CD8-positive, alpha-beta memory T cell (primary cell): ENCODE measurements at places on chromosomes 1 and 21. TPM values are rescaled to one million over a fixed set of nuclear protein-coding genes. Genes with fewer than 3 reads are reported as not detected.

DNA sequence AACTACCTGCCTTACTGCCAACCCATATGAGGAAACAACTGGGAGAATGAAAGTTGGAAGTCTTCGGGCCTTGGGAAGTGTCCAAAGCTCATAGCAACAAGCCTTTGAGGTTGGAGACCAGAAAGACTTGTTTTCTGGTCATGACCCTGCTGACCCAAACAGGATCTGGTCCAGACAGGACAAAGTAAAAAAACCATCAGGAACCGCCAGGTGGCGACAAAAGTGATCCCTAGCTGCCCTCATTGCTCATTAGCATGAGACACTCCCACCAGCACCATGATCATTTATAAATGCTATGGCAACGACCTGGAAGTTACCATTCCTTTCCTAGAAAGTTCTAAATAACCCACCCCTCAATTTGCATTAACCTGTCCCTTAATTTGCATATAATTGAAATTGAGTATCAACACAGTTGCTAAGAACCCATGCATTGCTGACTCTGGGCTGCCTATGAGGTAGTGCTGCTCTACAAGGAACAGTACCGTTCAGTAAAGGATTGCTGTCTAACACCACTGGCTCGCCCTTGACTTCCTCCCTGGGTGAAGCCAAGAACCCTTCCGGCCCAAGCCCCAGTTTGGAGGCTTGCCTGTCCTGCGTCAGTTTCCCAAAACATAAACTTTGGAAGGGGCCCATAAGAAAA, 89.0 kb downstream of the URB2 start:
- no peak overlapping the region for H3K4me3 ChIP-seq
- H3K27me3 ChIP-seq, result no peaks in the 10 kb centered on the region

GRCh38 chr1:31760471-31761470, 3.4 kb downstream of the ADGRB2 start:
- peak; percentile 49 for DNase-seq
- H3K36me3 ChIP-seq, result no peaks in the 10 kb centered on the region
- peak overlapping the region; percentile 67 for H3K4me3 ChIP-seq
- H3K4me1 ChIP-seq, result peaks cover 32% of the 10 kb centered on the region
- H3K27me3 ChIP-seq, result peaks cover 18% of the 10 kb centered on the region

- H3K27ac ChIP-seq, result no peak overlapping the region
- DNase-seq, result no peak
- no peak overlapping the region for H3K4me3 ChIP-seq
- peaks cover 24% of the 10 kb centered on the region for H3K4me1 ChIP-seq
- no peaks in the 10 kb centered on the region for H3K36me3 ChIP-seq
These were observed 2.7 kb upstream of the FDPS start for GRCh38 chr1:155305881-155306391.

GRCh38 chr1:52632732-52633290, at the start of gene SHISAL2A:
SHISAL2A (plus strand) TSS chr1:52633168; CDS start chr1:52633494, 326 bp downstream.
- peak; percentile 50 for DNase-seq
- H3K4me3 ChIP-seq, result peak within 1 kb of the TSS; percentile 66
- H3K4me1 ChIP-seq, result peaks cover 75% of the 10 kb centered on the region
- H3K27me3 ChIP-seq, result no peaks in the 10 kb centered on the region

GRCh38 chr1:98881901-98882300, 122.8 kb downstream of the PLPPR5 start:
- H3K27ac ChIP-seq, result no peak overlapping the region
- H3K4me3 ChIP-seq, result no peak overlapping the region
- H3K27me3 ChIP-seq, result no peaks in the 10 kb centered on the region
- H3K36me3 ChIP-seq, result no peaks in the 10 kb centered on the region
- no peak for DNase-seq
- no peaks in the 10 kb centered on the region for H3K4me1 ChIP-seq

- no peak overlapping the region for H3K4me3 ChIP-seq
- no peak for DNase-seq
- no peaks in the 10 kb centered on the region for H3K27me3 ChIP-seq
These were observed 43.5 kb downstream of the PROX1 start for GRCh38 chr1:214031267-214031650.

DNA sequence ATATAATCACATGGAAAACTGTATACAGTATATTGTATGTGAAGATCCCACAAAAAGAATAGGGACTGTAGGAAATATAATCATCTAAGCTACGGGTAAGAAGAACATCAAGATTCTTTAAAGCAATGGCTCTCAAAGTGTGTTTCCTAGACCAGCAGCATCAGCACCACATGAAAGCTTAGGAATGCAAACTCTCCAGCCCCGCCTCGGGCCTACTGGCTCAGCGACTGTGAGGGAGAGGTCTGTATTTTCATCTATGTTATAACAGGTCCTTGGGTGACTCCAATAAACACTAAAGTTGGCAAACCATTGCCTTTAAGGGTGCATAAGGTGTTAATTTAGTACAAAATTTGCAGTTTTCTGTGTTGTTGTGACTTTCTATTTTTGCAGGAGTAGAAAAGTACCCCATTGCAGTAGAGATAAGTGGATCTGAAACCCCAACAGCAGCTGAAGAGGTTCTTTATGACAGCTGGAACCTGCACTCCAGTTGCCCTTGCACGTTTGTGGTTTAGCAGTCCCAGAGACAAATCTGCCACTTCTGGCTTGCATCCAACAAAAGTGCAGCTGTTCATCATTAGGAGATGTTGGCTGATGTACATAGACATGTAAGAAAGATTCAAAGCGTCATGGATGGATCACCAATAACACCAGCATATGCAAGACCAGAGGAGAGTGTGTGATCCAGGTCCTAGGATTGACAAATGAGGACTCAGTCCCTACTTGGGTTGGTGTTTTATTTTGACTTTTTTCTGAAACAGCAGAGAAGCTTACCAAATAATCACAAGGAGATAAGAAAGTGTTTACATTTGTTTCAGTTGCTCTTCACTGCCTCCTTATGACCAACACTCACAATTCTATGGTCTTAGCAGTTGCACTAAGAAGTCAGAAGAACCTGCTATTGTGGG, 15.9 kb upstream of the IFNAR1 start:
- H3K4me3 ChIP-seq, result no peak overlapping the region
- H3K4me1 ChIP-seq, result peaks cover 9% of the 10 kb centered on the region
- no peaks in the 10 kb centered on the region for H3K36me3 ChIP-seq
- H3K27ac ChIP-seq, result no peak overlapping the region
- DNase-seq, result no peak
- no peaks in the 10 kb centered on the region for H3K27me3 ChIP-seq

- H3K36me3 ChIP-seq, result no peaks in the 10 kb centered on the region
- no peaks in the 10 kb centered on the region for H3K27me3 ChIP-seq
- no peak overlapping the region for H3K4me3 ChIP-seq
- no peak for DNase-seq
- no peak overlapping the region for H3K27ac ChIP-seq
- H3K4me1 ChIP-seq, result no peaks in the 10 kb centered on the region
These were observed 195.9 kb upstream of the GALNT2 start for GRCh38 chr1:229871078-229871676.

DNA sequence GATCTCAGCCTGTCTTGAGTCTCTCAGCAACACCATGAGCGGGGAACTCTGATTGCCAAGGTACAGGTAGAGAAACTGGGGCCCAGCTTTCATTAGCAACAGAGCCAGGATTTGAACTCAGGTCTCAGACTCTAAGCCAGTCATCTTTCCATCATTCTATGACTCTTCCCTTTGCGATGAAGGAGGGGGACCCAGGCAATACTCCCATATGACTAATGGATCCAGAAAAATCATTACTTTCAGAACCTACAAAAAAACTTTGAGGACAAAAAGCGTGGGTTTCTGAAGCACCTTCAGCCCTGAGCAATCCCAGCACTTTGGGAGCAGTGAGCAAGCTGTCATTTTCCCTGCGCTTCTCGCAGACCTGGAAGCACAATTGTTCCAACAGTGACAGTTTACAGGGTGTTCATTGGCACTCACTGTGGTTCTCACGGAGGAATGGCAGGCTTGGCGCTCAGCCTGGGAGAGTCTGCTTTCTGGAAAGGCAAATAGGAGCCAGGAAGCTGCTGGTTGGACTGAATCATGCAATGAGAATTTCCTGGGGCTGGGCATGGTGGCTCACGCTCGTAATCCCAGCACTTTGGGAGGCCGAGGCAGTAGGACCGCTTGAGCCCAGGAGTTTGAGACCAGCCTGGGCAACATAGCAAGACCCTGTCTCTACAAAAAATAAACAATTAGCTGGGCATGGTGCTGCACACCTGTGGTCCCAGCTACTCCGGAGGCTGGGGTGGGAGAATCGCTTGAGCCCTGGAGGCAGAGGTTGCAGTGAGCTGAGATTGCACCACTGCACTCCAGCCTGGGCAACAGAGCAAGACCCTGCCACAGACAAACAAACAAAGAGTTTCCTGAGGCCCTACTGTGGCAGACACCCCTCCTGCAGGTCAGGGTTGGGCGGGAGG, 40.1 kb downstream of the SLC2A7 start:
- no peaks in the 10 kb centered on the region for H3K36me3 ChIP-seq
- H3K4me3 ChIP-seq, result no peak overlapping the region
- peaks cover 23% of the 10 kb centered on the region for H3K4me1 ChIP-seq
- H3K27me3 ChIP-seq, result no peaks in the 10 kb centered on the region
- no peak overlapping the region for H3K27ac ChIP-seq
- DNase-seq, result no peak

DNA sequence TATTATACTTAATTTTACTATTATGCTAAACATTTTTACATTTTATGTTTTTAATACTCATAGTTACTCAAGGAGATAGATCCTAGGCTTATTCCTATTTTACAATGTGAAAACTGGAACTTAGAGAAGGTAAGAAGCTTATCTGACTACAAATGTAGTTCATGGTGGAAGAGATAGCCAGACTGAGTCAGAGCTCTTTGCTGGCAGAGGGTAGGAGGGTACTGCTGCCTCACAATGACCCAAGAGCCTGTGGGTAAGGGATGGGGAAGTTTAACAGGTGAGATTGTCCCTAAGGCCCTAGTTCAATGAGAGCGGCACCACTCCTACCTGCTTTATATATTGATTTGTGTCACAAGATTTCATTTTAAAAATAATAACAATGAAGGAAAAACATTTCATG, 34.1 kb upstream of the NEK7 start:
- H3K4me1 ChIP-seq, result no peaks in the 10 kb centered on the region
- H3K4me3 ChIP-seq, result no peak overlapping the region
- H3K36me3 ChIP-seq, result no peaks in the 10 kb centered on the region
- H3K27ac ChIP-seq, result no peak overlapping the region
- no peak for DNase-seq

DNA sequence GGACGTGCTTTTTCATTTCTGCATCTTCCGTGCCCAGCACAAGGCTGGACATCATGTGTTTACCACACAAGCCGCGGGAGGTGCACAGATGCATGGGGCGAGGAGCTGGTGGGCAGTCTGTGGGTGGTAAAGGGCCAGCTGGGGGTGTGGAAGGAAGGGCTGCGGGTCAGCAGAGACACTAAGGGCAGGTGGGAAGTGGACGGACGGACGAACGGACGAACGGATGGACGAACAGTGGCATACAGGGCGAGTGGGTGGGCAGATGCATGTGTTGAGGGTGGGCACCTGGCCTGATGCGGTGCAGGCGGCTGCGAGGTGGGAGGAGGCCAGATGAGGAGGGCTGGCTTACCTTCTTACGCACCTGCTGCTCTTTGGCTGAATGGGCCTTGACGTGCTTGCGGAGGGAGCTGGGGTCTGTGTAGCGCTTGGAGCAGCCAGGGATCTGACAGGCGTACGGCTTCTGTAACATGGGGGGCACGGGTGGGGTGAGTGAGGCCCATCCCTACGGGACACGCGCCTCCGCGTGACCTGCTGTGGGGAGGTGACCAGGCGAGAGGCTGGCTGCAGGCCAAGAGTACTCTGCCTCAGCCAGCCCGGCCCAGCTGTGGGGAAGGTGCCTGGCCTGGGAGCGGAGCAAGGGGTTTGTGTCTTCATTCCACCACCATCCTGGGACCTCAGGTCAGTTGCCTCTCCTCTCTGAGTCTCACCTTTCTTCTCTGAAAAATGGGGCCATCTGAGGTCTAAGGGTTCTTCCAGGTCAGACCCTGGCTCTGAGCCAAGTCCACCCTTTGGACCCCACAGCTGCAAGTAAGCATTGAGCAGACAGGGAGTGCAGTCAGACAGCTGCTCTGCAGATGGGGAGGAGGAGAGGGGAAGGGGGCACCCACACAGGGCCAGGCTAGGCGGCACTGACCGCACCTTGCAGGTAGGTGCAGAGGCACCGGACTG, 65.5 kb downstream of the DMRTB1 start:
- H3K4me3 ChIP-seq, result no peak overlapping the region
- DNase-seq, result no peak
- H3K36me3 ChIP-seq, result no peaks in the 10 kb centered on the region
- no peaks in the 10 kb centered on the region for H3K4me1 ChIP-seq

DNA sequence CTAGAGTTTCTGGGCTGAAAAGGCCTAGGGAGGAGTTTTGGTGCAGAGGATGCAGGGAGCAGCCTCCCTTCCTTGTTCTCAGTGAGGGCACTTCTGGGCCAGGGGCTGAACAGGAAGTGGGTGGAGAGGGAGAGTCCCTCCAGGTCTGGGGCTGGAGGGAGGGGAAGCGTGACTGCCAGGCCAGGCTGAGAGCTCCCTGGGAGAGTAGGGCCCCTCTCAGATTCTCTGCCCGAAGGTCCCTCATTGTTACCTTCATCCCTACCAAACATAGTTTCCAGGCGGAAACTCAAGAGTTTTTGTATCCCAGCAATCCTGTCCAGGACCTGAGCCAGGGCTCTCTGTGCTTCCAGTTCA, 36.8 kb downstream of the CITED4 start:
- no peak overlapping the region for H3K4me3 ChIP-seq
- peak; percentile 27 for DNase-seq
- H3K27ac ChIP-seq, result no peak overlapping the region
- peaks cover 11% of the 10 kb centered on the region for H3K4me1 ChIP-seq

GRCh38 chr1:229034342-229034741, 236.6 kb upstream of the RAB4A start:
- no peak overlapping the region for H3K27ac ChIP-seq
- no peaks in the 10 kb centered on the region for H3K27me3 ChIP-seq
- no peak overlapping the region for H3K4me3 ChIP-seq
- H3K36me3 ChIP-seq, result no peaks in the 10 kb centered on the region
- H3K4me1 ChIP-seq, result peaks cover 41% of the 10 kb centered on the region

DNA sequence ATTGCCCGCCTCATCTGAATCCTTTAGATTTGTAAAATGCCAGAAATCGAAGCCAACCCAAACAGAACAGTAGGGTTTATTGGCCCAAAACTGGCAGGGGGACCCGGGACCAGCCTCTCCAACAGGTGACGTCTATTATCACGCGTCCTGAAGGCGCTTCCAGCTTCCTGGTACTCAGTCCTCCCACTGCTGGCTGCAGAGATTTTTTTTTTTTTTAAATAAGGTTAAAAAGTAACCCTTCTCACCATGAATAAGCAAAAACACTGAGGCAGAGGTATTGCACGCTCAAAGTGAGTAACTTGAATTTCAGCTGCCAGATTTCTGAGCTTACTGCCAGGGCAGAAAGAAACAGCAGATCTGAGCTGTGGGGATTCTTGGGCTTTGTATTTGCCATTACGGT, 54.4 kb upstream of the GCLM start:
- no peaks in the 10 kb centered on the region for H3K36me3 ChIP-seq
- no peak overlapping the region for H3K4me3 ChIP-seq
- DNase-seq, result no peak
- H3K27me3 ChIP-seq, result no peaks in the 10 kb centered on the region

GRCh38 chr1:5898266-5898665, 94.0 kb downstream of the NPHP4 start:
- H3K36me3 ChIP-seq, result no peaks in the 10 kb centered on the region
- no peaks in the 10 kb centered on the region for H3K27me3 ChIP-seq
- no peaks in the 10 kb centered on the region for H3K4me1 ChIP-seq
- H3K27ac ChIP-seq, result no peak overlapping the region

SLC2A5 gene
- not detected for total RNA-seq

NSUN4 gene
- 29.5 TPM for total RNA-seq

CRYBG2 gene
- 1.3 TPM for total RNA-seq

FCRLB gene
- total RNA-seq, result 0.33 TPM

TCHH gene
- 0.11 TPM for total RNA-seq

NUDT4B gene
- not detected for total RNA-seq

HHAT gene
- 2.1 TPM for total RNA-seq

CFHR1 gene
- total RNA-seq, result not detected
